ENCODE measurements at places on chromosomes 3 and 15.
A peak's percentile ranks its signal among the peaks of the same experiment; 100 is the strongest.

DNA sequence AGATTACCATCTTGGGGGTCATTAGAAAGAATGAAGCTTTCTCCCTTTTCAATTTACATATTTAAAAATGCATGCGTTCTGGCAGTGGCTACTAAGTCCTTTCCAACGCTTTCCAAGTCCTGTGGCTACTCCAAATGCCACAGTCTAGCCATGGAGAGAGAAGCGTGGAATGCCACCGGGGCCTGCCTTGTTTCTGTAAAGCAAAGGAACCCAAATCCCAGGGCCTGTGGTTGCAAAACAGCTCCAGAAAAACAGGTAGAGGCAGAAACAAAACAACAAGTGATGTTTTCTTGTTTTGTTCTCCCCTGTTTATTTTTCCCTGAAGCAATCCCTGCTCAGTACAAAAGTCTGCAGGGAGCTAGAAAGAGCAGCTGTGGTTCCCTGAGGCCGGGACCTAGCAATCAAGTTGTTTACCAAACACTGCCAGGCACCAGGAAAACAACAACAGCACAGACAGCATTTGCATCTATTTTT lies 85.5 kb downstream of the FOXP1 start:
- no peak for DNase-seq

DNA sequence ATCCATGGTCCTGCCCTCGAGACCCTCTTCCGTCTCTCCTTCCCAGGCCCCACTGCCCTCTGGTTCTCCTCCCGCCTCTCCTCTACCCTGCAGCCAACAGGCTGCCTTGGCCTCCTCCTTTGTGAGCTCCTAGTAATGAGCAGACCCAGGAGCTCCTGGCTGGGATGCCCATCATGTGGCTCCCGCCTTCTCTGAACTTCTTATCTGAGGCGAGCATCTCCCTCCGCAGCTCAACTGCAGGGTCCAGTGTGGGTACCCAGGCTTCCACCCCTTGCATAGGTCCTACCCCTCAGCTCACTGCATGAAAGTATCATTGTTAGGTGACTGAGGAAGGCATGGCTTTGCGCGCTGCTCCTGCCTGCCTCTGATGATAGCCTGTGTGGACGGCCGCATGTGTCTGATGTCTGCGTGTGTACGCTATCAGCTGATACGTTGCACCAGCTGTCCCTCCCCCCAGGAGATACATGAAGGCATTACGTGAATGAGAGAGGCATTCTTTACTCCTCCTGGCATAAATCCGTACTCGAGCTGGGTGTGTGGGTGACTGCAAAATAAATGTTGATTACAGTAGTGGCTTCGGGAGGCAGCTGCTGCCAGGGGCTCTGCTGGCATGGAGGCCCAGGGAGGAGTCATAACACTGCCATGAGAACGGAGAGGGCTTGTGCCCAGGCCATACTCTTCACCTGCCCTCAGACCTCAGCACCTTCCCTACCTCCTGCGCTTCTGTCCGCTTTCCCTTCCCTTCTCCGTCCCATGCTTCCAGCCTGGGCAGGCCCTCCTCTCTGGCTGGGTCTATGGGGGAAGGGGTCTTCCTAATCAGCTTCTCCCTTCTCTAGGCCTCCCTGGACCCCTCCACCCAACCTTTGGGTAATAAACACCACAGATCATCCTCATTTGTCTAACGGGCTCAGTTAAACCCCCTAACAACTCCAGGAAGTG lies 48.8 kb downstream of the ZNF710 start:
- no peak for DNase-seq

- no peak for DNase-seq
Observed at GRCh38 chr3:155572085-155572484, 172.8 kb downstream of the PLCH1 start.

DNA sequence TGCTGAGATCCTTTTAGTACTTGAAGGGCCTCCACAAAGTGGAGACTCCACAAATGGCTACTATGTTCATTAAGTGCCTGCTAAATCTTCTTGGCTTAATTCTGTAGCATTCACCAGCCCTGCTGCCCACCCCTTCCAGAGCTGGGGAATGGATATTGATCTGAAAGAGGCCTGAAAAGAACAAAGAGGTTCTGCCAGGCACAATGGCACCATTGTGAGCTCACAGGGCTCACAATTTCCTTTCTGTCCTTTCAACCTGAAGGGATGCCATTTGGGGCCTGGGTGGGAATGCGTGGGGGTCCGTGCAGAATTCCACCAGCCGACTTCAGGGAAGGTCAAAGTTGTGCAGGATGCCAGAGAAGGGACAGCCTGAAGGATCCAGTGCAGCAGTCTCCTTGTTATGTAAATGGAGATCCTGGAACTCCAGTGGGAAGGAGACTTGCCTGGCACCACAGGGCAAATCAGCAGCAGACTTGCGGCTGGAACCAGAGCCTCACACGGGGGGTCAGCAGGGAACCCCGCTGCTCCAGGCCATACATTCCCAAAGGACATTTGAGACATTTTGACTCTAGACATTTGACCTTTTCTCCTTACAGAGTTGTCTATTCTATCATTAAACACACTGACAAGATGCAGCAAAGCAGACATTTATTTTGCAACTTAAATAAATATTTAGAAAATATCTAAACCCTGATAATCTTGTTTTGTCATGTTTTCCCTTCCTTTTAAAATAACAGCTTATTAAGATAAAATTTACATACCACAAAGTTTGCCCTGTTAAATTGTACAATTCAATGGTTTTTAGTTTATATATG lies 21.5 kb upstream of the MORF4L1 start:
- no peak for DNase-seq

- peak; percentile 92 for DNase-seq
Observed at GRCh38 chr3:186909078-186909853, 21.1 kb upstream of the ST6GAL1 start.

GRCh38 chr3:13322324-13322723 lies 97.8 kb downstream of the NUP210 start:
- DNase-seq: no peak

DNA sequence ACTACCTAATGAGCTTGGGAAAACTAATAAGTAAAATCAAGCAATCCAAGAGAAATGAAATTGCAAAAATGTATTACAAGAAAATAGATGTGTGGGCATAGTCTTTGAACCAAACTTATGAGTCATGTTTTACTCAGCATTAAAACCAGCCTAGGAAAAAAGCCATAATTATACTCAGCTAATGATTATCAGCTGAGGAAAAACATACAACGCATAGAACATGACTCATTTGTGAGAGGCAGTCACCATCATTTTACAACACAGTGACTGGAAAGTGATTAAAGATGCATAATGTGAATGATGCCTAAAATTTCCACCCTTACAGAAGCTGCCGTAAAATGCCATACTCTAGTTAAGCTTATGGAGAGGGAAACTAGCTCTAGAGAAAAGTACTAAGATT lies 238.0 kb upstream of the EOMES start:
- DNase-seq: no peak

DNA sequence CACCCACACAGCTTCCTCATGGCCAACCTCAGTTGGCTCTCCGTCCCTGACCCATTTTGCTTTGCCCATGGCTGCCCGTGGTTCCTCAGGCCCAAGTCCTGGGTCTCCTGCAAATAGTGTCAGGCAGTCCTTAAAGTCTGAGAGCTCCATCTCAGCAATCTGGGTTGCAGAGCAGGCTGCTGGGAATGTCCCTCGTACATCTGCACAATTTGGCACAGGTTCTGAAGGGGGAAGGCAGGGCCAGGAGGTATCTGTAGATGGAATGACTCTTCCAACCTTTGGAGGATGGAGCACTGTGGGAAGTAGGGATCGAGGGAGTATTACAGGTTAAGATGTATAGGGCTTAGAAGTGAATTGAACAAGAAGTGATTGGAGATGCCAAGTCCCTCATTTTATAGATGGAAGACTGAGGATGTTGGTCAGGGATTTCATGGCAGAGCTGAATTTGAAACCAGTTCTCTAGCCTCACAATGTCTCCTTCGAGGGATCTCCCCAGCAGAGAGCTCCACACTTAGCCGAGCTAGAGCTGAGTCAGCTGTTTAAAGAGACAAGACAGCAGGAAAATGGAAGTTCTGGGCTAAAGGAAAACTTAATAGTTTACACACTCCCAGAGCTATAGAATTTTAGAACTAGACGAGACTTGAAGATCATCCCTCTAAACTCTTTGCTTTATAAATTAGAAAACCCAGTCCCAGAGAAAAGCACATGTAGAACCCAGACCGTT lies 9.2 kb downstream of the CKMT1A start:
- no peak for DNase-seq

DNA sequence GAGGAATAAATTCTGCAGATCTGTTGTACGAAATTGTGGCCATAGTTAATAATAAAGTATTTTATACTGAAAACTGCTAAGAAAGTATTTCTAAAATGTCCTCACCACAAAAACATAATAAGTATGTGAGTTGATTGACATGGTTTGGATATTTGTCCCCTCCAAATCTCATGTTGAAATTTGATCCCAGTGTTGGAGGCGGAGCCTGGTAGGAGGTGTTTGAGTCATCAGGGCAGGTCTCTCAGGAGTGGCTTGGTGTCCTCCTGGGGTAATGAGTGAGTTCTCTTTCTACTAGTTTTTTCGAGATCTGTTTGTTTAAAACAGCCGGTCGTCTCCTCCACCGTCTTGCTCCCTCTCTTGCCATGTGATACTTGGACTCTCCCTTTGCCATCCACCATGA lies 424.1 kb upstream of the KCNMB2 start:
- peak; percentile 29 for DNase-seq

GRCh38 chr15:101568821-101569555 lies 79.5 kb upstream of the PCSK6 start:
- DNase-seq: no peak

- DNase-seq: no peak
Observed at GRCh38 chr15:81379269-81379668, 5.3 kb upstream of the TMC3 start.

- DNase-seq: peak; percentile 36
Observed at GRCh38 chr15:101276501-101277037, 716 bp downstream of the SELENOS start.

- no peak for DNase-seq
Observed at GRCh38 chr15:69793781-69794451, 303.8 kb downstream of the TLE3 start.

- DNase-seq: no peak
Observed at GRCh38 chr15:79067072-79067833, 23.3 kb downstream of the RASGRF1 start.

DNA sequence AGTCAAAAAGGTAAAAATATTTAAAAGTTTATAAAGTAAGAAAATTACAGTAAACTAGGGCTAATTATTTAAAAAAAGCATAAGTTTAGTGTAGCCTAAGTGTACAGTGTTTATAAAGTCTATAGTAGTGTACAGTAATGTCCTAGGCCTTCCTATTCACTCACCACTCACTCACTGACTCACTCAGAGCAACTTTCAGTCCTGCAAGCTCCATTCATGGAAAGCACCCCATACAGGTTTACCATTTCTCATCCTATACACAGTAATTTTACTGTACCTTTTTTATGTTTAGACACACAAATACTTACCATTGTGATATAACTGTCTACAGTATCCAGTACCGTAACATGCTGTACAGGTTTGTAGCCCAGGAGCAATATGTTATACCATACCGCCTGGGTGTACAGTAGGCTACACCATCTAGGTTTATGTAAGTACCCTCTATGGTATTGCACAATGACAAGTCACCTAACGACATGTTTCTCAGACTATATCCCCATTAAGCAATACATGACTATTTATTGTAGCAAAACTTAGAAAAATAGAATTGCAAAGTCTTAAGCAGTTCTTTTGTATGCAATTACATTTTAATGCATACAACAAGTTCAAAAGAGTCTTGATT lies 19.5 kb downstream of the AVEN start:
- DNase-seq: no peak

DNA sequence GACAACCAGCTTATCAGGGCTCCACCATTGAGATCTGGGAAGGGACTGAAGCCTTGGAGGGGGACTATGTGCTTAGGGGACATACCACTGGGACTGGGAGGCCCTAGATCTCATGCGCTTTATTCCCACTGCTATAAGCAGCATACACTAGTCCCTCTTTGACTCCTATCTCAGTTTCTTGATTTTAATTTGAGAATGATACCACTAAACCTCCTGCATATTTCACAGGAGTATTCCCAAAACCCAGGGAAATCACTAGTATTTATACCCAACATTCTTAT lies 29.2 kb downstream of the SLC24A1 start:
- DNase-seq: no peak

DNA sequence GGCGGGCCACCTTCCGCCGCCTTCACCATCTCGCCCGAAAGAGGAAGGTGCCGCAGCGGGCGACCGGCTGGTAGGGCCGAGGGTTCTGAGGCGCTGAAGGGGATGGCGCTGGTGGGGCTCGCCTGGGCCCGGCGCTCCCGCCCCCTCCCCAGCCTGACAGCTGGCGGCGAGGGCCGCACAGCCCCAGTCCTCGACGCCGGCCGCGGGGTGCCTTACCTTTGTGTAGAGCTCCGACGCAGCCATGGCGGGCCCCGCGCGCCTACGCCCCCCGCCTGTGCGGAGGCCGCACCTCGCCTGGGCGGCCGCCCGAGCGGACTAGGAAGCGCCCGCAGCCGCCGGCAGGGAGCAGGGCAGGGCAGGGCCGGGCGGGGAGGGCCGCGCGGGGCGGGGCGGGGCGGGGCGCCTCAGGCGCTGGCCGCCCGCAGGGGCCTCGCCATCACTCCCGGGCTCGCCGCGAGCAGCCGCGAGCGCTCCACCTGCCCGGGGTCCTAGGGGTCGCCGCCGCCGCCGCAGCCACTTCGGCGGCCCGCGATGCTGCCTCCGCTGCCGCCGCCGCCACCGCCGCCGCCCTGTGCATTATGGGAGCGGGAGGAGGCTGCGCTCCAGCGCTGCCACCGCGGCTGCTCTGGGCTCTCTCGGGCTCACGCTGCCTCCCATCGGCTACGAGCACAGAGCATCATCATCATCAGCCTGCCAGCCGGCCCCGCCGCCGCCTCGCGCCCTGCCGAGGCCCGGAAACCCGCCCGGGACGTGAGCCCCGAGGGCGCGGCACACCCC lies at the start of gene MYO5A:
Gene MYO5A (minus strand): TSS at position 317 of the 777 bp plus-strand sequence. CDS start 74 bp downstream, at position 243.
- DNase-seq: peak; percentile 85

DNA sequence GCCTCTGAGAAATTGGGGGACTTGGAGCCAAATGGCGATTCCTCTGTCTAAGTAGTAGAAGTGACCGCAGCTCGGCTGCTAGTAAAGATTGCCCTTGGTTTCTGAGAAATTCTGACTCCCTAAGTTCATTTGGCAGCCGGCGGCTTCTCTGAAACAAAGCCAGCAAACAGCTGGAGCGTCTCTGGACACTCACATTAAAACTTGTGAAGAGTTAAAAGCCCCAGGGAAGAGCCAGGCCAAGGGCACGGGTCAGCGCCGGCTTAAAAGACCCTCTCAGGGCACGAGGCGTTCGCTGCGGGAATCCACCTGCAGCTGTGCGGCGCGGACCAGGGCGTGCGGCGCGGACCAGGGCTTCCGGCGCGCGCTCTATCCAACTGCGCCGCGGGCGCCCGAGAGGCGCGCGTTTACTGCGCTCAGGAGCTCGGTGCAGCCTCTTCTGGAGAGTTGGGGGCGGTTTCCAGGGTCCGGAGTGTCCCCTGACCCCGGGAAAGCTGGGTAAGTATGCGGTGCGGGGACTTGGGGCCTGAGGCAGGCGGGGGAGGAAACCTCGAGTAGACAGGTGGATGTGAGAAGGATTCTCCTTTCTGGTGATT lies at the start of gene COL6A5:
Gene COL6A5 (plus strand): TSS at position 186 of the 593 bp plus-strand sequence. CDS start 27,967 bp downstream, outside the sequence.
- DNase-seq: no peak

- DNase-seq: no peak
Observed at GRCh38 chr15:90421527-90421926, 33.5 kb downstream of the IQGAP1 start.

- DNase-seq: no peak
Observed at GRCh38 chr3:108378153-108378951, 82.0 kb downstream of the HHLA2 start.

GRCh38 chr3:142857056-142857455 lies 31.8 kb downstream of the PCOLCE2 start:
- no peak for DNase-seq

Data from activated naive CD4-positive, alpha-beta T cell treated with anti-CD3 and anti-CD28 coated beads, Interleukin-2, amount 10 ng/mL, durations not matched to agents 7 days and 5 days (primary cell).